ENCODE measurements at places on chromosomes 12 and 14. TPM values are rescaled to one million over a fixed set of nuclear protein-coding genes. Genes with fewer than 3 reads are reported as not detected.

DNA sequence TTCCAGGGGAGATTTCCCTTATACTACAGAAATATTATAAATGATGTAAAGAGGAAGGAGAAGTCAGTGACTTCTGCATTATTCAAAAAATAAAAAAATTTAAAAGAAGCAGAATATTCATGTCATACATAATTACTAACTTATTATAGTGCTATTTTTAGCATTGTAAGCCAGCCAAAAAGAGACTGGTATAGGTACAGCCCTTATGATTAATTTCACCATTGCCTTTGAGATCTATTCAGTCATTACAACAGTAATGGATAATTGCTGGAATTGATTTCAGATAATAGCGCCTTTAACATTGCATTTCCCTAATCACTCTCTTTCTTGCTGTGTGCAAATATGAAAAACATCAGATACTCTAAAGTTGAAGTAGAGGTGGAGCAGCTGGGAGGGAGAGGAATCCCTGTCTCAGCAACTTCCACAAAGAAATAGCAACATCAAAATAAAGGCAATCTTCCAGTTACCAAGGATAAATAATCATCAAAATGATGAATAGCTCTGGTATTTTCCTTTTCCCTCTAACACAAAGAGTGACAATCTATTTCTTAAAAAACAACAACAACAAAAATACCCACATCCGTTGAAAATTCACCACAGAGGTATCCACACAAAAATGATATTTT, 71.8 kb upstream of the OVCH1 start:
- no peak for DNase-seq

Gene B4GALNT3
- polyA plus RNA-seq, result 11.3 TPM

DNA sequence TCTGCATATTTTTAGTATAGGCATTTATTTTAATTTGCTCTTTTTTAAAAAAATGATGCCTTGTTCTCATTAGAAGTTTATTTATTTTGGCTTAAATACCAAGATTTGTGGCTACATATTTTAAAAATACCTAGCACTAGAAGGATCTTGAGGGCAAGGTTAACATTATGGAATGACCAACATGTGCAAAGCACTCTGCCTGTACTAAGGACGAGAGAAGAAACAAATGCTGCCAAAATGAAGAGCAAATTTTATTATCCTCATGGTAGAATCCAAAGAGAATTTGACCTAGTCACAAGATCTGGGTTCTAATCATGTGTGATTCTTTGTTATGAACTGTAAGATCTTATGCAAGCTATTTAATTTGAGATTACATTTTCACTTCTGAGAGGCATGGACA, 2.8 kb downstream of the CAND1 start:
- DNase-seq, result no peak

DNA sequence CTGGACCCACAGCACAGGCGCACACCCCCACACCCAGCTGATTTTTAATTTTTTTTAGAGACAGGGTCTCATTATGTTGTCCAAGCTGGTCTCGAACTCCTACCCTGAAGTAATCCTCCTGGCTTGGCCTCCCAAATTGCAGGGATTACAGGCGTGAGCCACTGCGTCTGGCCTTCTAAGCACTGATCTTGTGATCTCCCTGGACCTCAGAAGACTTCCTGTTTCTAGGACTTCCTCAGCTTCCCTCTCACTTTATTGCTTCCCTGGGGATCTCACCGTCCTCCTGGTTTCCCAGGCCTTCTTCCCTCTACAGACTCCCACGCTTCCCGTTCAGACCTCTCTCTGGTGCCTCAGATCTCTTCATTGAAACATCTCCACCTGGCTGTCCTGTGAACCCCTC, 13.8 kb downstream of the ZNF839 start:
- DNase-seq, result no peak

DNA sequence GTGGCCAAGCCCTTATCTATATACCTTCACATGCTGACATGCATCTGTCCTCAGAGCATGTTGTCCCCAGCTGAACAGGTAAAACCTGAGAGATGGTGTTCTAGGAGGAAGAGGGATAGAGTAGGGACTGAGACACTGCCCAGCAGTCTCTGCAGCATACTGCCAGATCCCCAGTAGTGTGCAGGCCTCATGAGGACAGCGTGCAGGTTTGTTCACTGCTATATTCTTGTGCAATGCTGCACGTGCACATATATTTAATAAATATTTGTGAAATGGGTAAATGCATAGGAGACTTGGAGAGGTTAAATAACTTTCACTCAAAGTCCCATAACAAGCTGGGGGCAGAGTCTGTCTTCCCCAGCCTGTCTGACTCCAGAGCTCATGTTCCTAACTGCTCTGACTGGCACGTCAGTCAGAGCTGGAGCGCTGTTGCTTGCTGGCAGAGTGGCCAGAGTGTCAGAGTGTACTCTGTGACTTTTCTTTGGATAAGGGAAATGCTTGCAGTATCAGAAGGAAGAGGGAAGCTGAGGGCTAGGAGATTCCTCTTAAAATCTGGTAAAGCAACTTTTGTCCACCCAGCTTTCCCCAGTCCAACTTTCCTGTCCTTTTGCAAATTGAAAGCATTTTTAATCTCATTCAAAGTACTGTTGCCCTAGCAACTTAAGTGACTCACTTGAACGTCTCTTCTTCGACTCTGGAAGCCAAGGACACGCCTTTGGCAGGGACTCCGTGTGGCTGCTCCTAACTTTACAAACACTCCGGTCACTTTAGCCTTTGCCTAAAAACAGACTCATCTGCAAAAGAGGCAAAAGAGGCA, 14.9 kb upstream of the POLR3B start:
- no peak for DNase-seq

Gene AQP2
- 666 TPM for polyA plus RNA-seq

DNA sequence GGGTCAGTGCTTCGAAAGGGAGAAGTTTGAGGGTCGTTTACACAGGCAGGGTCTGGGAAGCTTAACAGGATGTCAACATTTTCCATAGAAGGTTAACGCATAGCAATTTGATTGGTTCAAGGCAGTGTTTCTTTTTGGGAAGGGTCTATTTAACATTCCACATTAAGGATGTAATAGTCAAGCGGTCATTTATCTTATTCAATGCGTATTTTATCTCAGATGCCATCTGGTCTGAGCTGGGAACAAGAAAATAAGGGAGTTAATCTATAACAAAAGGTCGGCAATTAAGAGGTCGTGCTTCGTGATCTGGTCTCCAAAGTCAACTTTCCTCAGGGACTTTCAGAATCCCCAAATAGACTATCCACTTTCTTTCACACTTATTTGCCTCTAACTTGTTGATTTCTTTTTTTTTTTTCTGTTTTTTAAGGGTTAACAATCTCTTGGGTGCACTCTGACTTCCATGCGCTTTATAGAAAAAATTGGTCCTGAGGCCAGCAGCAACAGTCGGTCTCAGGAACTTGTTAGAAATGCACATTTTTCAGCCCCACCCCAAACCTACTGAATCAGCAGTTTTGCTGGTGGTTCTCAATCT, 550 bp upstream of the RESF1 start:
- DNase-seq, result no peak

Measured in kidney (tissue), 22 donors.